Stimulated activated CD4-positive, alpha-beta T cell treated with anti-CD3 and anti-CD28 coated beads, Interleukin-12 subunit alpha, Interleukin-12 subunit beta, amount 100 ng/mL, for 24 hours (primary cell): ENCODE measurements at places on chromosomes 2 and 18.

- DNase-seq: no peak
Observed at GRCh38 chr18:2400701-2401196, 170.6 kb downstream of the METTL4 start.

DNA sequence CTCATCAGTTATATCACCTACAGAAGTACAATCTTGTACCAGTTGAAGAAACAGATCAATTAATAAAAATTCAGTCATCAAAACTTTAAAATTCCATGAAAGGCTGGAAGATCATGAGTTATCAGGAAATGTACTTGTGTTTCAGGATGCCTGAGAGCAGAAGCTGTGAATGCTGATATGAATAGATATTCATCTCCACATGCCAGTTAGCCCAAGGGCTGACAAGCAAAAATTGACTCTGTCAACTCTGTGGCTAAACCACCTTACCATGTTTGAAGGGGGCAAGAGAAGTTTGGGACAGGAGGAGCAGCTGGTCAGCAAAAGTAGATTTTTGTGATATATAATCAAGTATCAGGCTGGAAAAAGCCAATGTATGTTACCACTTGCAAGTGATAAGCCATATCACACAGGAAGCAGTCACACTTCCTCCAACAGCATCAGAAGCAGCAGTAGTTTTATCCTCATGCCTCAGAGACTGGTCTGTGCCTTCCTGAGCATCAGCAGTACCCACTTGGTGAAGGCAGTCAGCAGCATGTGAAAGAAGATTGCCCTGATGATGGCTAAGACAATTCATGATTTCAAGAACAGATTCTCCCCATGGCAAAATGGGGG is 328.2 kb upstream of the CNTNAP5 start:
- DNase-seq: no peak

- no peak for DNase-seq
Observed at GRCh38 chr2:134359367-134360081, 105.7 kb downstream of the MGAT5 start.

- no peak for DNase-seq
Observed at GRCh38 chr18:55079481-55080355, 120.5 kb upstream of the CCDC68 start.

DNA sequence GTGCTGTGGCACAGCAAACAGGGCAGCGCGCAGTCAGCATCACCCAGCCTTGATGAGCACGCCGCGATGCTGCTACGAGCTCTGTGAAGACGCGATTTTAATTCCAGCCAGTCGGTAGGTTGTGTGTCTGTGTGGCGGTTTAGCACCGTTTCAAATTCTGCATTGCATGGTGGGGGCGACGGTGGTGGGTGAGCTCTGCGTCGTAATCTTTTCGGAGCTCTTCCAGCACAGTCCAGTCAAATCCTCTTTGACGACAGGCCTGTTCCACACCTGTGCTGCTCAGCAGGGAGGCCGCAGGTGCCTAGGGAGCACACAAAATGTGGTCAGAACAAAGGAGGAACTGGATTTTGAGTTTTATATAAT is 8.6 kb downstream of the ALLC start:
- DNase-seq: no peak

GRCh38 chr2:97991081-97991856 is 4.5 kb downstream of the TMEM131 start:
- DNase-seq: no peak

DNA sequence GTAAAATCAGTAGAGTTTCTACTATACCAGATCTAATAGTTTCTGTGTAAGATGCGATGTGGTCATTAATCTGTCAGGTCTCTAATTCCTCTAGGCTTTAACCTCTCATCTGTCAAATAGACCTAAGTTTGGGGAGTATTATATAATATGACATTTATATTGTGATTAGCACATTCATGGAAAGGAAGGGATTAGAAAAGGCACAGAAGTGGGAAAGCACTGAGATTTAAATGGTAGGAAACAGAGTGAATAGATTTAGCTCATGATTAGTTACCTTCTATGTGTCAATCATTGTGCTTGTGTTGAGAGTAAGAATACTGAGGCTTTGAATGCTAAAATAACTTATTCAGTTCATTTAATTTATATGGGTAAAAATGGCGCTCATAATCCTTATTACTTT is 118.0 kb downstream of the LRP1B start:
- DNase-seq: no peak

DNA sequence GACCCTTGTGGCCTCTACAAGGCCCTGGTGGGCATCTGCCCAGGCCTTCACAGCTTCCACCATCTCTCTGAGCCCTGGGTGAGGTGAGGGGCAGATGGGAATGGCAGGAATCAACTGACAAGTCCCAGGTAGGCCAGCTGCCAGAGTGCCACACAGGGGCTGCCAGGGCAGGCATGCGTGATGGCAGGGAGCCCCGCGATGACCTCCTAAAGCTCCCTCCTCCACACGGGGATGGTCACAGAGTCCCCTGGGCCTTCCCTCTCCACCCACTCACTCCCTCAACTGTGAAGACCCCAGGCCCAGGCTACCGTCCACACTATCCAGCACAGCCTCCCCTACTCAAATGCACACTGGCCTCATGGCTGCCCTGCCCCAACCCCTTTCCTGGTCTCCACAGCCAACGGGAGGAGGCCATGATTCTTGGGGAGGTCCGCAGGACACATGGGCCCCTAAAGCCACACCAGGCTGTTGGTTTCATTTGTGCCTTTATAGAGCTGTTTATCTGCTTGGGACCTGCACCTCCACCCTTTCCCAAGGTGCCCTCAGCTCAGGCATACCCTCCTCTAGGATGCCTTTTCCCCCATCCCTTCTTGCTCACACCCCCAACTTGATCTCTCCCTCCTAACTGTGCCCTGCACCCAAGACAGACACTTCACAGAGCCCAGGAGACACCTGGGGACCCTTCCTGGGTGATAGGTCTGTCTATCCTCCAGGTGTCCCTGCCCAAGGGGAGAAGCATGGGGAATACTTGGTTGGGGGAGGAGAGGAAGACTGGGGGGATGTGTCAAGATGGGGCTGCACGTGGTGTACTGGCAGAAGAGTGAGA is 2.0 kb downstream of the PROC start:
- DNase-seq: no peak

GRCh38 chr2:9970200-9971044 is 18.9 kb downstream of the GRHL1 start:
- DNase-seq: no peak

- DNase-seq: no peak
Observed at GRCh38 chr2:109385506-109385905, 228.3 kb downstream of the SEPTIN10 start.

DNA sequence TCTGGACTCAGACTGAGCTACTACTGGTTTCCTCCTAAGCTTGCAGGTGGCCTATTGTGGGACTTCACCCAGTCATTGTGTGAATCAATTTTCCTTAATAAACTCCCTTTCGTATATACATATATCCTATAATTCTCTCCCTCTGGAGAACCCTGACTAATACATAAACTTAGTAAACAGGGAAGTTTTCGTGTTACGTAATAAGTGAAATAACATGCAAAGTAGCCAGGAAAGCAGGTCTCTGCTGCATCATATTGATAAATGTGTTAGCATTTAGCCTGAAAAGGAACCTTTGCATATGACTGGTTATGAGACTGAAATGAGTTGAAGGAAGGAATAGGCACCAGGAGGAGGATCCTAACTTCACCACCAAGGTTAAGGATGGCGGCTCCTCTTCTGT is 527.2 kb upstream of the FAM98A start:
- DNase-seq: no peak

DNA sequence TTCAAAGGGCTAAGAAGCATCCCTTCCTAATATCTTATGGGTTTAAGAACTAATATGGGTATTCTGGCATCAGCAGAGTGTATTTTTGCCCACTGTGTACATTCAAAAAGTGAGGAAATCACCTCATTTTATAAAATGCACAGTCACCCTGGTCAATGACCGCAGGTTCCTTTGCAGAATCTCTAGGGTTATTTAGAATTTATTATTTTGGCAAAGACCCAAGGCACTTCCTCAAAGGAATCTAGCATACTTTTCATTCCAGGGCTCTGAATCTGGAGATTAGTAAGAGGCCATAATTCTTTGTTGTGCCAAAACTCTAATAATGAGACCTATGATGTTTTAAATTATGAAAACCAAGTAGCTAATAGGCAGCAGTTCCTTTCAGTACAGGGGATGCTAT is 27.2 kb upstream of the CDH2 start:
- DNase-seq: no peak

DNA sequence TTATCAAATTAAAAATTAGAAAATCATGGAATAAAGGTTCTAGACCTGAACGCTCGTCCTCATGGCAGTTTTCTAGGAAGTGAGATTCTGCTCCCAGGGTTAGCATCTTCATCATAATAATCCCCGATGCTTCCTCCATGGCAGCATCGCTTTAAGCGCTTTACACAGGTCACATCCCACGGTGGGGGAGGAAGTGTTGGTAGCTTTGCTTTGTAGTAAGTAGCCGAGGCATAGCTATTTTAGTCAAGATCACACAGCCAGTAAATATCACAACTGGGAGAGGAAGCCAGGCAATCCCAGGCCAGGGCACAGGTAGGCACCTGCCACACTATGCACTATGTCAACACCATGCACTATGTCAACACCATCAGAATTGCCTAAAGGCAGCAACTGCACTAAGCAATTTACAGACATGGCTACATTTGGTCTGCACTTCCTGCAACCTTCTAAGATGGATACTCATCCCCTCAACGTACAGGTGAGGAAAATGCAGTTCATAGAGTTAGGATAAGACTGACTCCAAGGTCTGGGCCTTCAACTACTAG is 205.5 kb downstream of the FBXO15 start:
- DNase-seq: no peak

GRCh38 chr2:120926463-120927264 is 191.0 kb downstream of the GLI2 start:
- DNase-seq: no peak
